ENCODE measurements at places on chromosomes 1 and 21.
A peak's percentile ranks its signal among the peaks of the same experiment; 100 is the strongest.

DNA sequence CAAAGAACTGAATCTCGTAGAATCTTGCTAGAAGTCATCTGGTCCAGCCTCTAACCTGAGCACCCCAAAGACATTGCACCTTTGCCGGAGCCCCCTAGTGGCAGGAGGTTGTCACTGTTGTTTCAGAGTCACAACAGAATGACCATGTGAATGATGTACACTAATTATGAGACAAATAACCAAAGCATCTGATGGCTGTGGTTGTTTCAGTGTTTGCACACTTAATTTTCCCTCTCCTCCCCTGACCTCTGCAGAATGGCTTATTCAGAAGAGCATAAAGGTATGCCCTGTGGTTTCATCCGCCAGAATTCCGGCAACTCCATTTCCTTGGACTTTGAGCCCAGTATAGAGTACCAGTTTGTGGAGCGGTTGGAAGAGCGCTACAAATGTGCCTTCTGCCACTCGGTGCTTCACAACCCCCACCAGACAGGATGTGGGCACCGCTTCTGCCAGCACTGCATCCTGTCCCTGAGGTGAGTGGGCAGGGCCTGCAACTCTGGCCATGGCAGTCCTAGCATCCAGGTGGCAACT, 26.4 kb downstream of the TRAF5 start:
- DNase-seq: no peak

DNA sequence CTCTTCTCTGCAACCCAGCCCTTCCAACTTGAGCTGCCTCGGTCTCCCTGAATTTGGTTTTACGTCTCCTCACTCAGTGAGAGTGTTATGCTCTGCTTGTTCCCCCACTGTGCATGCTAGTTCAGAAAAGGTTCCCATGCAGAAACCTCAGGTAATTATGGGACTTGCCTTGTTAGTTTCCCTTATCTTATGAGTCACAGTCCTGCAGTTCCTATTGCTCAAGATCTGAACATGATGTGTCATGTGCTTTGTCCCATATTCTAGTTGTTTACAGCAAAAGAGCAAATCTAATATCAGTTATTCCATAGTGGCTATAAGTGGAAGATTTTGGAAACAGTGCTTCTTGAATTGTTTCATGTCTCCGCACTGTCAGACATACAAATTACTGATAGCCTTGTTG, 74.4 kb downstream of the DUSP10 start:
- peak; percentile 30 for DNase-seq

GRCh38 chr21:45265721-45266517, 21.8 kb downstream of the POFUT2 start:
- no peak for DNase-seq

GRCh38 chr1:27455139-27455811, 34.7 kb downstream of the WASF2 start:
- no peak for DNase-seq

DNA sequence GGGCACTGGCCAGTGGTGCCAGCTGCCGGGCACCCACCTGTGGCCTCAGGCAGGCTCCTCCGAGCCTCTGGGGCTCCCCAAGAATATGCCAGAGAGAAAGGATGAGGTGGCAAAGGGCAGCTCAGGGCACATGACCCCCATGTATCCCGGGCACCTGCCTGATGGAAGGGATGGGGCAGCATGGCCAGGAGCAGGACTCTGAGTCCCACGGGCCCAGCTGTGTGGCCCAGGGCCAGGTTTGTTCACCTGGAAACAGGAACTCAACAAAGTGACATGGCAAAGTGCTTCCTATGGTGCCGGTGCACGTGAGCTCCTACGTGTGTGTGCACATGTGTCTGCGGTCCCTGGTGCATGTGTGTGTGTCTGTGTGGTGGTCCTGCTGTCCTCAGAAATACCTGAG, 9.5 kb upstream of the GPR153 start:
- no peak for DNase-seq

DNA sequence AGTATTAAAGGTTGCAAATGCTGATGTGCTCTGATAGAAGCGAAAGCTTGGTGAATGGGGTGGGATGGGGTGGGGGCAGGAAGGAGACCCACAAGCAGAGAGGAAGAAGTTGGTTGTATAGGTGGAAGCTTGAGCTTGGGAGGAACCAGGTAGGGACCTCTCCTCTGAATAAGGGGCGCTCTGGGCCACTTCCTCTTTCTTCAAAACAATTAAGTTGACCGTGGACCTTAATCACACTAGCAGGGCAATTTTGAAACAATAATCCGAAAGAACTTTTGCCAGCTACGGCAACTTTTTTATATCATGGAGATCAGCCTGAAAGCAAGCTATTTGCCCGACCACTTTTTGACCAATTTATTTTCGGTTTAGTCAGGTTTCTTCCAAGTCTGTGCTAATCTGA, 1.9 kb upstream of the DYRK1A start:
- DNase-seq: no peak

GRCh38 chr21:33035147-33035546, 9.4 kb downstream of the OLIG2 start:
- no peak for DNase-seq

DNA sequence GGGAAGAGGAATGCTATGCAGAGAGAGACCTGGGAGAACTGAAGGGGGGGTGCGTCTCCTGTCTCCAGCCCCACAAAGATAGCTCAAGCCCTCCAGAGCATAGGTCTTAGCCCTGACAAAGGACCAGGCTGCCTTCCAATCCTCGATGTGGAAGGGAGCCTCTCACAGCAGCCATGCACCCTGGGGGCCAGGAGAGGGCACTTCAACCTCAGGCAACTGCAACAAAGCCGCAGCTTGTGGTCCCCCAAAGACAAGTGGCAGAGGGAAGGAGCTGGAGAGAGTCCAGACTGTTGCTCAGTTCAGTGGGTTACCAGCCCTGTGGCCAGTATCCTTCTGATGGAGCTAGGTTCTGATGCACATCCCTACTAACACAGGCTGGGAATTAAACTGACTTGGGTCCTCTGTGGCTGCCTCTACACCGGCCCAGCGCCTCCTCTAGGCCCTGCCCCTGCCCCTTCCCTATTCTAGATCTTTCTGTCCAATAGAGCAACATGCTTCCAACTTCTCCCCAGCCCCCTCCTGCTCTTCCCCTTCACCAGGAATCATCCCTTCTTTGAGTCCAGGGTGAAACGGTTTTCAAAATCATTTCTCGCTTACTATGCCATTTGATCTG, 100.7 kb upstream of the SPATA6 start:
- peak; percentile 33 for DNase-seq

DNA sequence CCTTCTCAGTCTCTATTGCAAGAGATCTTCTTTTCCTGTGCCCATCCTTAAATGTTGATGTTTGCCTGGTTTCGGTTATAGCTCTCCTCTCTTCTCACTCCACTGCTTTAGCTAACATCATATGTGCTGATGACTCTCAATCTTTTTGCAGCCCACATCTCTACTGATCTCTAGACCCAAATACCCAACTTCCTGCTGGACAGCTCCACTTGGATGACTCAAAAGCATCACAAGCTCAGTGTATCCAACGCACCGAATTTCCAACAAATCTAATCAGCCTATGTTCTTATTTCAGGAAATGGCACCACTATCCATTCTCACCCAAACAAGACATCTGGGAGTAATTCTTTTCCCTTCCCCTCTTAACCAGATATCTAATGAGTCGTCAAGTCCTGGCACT, 79.1 kb upstream of the ARTN start:
- no peak for DNase-seq

DNA sequence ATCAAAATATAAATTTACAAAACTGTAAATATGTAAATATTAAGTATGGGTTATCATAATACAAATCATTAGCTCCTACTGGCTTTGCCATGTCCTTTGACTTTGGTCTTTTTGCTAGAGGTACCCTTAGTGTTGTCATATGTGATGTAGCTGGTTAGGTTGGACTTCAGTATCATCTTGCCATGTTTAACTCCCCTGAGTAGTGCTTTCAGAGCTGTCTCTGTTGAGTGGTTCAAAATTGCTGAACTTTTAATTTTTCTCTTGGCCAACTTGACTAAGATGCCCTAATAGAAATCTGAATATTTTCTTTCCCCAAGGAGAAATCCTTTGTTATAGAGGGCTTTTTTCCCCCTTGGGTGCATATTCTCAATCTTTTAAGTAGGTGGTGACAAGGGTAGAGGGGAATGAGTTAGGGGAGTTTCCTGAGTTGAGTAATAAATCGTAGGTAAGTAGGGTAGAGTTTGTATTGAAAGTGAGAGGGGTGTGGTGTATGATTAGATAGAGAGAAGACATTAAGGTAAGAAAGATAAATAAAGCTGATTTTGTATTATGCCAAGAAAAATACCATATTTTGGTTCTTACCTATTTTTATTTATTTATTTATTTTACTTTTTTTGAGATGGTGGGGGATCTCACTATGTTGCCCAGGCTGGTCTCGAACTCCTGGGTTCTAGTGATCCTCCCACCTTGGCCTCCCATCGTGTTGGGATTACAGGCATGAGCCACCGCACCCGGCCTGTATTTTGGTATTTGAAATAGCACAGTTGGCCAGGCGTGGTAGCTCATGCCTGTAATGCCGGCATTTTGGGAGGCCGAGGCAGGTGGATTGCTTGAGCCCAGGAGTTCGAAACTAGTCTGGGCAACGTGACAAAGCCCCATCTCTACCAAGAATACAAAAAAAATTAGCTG, 21.8 kb downstream of the RPRD2 start:
- DNase-seq: no peak

- no peak for DNase-seq
Observed at GRCh38 chr1:61284248-61284854, 202.0 kb downstream of the NFIA start.

GRCh38 chr1:166029196-166029945, 137.4 kb downstream of the FAM78B start:
- DNase-seq: no peak

GRCh38 chr1:100710906-100711682, 8.4 kb upstream of the VCAM1 start:
- no peak for DNase-seq

DNA sequence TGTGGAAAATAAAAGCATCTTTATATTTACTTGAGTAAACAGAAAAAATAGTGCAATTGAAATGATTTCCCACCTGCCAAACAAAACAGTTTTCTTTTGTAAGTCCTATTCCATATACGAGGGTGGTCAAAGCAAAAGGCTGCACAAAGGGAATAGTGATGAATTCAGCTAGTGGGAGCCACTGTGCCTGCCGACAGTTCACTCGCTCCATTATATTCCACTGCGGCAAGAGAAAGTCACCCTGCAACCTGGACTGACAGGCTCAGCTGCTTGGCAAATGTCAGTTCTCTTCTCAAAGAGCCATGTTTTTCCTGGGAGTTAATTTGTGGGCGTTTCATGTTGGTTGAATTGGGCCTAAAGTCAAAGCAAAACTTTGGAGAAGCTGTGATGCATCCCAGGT, 145.4 kb downstream of the LMO4 start:
- no peak for DNase-seq

- peak; percentile 84 for DNase-seq
Observed at GRCh38 chr1:204074274-204075138, 1.6 kb downstream of the SOX13 start.

DNA sequence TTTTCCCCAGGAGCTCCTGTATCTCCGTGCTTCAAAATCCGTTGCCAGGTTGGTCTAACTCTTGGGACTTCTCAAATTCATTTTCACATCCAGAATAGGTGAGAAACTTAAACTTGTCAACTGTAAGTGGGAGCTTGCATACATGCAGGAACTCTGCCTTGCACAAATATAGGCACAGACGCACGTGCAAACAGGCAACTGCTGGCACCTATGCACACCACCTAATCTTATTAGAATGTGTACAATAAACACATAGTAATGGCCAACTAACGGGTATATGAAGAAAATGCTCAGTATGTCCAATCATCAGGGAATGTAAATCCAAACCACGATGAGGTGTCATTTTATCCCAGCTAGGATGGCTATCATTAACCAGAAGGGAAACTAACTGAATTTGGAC, 22.6 kb upstream of the FCGR2A start:
- DNase-seq: no peak

DNA sequence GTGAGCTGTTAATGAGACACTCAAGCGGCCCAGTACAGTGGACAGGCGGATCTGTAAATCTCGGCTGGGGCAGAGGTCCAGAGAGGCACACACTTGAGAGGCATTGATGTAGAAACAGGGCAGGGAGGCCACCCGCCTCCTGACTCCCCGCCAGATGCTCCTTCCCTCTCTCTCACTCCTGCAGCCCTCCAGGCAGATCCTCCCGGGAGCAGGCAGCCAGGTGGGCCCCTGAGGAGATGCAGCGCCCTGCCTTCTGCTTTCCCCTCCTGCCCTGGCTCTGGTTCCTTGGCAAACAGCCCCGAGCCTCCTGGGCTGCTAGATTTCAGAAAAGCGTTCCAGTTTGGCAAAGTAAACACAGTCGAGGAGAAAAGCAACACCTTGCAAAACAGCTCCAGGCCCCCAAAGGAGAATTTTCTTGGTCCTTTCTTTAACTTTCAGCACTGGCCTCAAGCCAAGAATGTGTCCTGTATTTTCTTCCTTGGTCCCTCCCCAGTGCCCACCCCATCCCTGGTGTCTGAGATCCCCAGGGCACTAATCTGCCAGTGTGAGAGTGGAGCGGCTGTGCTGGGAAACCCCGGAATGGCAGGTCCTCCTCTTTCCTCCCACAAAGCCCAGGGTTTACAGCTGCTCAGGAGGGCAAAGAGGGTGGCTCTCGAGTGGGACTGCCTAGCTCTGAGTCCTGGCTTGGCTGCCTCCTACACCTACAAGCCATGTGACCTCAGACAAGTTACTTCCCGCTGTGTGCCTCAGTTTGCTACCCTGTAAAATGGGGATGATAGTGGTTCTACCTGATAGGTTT, 29.4 kb upstream of the IFNLR1 start:
- DNase-seq: no peak

DNA sequence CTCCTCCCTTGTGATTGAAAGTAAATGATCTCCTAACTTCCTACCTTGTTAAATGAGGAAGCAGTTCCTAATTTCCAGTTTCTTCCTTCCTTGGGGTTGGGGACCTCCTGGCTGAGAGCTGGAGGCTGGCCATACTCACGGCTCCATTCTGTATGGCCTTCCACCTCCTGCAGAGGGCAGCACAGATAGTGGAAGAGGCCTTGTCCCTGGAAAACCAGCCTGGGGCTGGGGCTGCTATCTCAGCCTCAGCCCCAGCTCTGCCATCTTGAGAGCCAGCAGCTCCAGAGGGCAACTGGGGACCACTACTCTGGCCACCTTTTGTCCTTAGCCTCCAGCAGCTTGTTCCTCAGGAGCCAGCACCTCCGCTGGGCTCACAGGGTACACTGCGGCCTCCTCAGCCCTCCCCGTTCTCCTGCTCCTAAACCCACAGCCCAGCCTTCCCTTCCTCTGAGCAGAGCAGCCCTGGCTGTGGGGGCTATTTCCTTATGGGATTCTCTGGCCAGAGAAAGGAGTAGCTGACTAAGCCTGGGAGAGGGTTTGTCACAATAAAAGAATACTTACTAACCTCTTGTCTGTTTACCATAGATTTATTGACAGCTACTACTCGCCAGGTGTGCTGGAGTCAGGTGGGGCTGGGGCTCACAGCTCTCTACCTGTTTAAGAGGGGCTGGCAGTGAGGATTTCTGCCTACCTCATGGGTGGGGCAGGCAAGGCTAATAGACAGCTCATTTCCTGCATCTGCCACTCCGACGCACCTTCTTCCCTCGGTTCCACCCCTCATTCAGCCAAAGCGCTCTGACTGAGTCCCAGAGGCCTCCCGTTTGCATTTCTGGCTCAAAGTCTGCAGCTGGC, 6.3 kb downstream of the TMEM234 start:
- peak; percentile 79 for DNase-seq

Measured in kidney capillary endothelial cell (primary cell).